H4 (cell line): ENCODE measurements at places on chromosomes 16 and 17. TPM values are rescaled to one million over a fixed set of nuclear protein-coding genes. Genes with fewer than 3 reads are reported as not detected.
A peak's percentile ranks its signal among the peaks of the same experiment; 100 is the strongest.

Gene TMC5
- not detected in 2 replicates for total RNA-seq

Gene HS3ST6
- total RNA-seq, result not detected in 2 replicates

Gene GALR2
- 0.14 TPM in 1 of 2 replicates, not detected in the other for total RNA-seq

Gene SLC6A2
- total RNA-seq, result not detected in 2 replicates

Gene CAMKK1
- 2.7 and 3.5 TPM in 2 replicates for total RNA-seq

Gene CDRT15L2
- total RNA-seq, result not detected in 2 replicates

Gene USH1G
- 0.54 TPM in 1 of 2 replicates, not detected in the other for total RNA-seq

Gene ZG16
- total RNA-seq, result not detected in 2 replicates

Gene CD300LF
- total RNA-seq, result not detected in 2 replicates

DNA sequence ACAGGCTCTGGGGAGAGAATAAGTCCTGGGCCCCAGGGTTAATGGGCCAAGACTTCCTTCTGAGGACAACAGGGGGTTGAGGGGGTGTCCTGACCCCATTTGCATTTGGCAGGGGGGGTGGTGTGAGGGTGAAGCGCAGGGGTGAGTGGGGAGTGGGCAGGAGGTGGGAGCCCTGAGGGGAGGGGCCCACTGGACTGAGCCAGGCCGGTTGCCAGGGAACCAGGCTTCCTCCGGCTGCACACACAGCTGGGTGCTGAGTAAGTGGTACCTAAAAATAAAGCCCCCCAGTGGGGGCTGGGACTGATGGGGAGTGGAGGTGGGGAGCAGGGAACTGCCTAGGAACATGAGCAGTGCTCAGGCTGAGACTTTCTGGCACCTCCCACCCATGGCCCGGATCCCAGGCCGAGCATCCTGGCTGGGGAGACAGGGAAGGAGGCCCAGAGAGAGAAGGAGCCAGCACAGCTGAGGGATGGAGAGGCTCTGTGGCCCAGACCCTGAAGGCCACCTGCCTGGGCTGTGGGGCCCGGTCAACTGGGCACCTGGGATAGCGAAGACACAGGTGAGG is 7.5 kb upstream of the RASD1 start:
- DNase-seq, result no peak

DNA sequence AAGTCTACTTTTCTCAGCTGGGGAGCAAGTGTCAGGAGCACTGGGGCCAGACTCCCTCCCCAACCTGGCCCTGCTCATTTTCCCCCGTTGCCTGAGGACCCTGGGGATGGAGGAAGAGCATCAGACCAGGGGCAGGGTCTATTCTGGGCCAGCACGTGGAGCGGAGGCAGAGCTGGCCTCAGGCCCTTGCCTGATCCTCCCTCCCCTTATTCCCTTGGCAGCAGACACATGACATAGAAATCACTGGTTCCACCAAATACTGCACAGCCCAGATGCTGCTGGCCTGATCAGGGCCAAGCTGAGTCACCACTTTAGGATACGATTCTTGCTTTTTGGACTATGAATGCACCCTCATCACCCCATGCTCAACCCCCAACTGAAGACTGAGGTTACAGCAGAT is 15.8 kb upstream of the AGRP start:
- no peak for DNase-seq

DNA sequence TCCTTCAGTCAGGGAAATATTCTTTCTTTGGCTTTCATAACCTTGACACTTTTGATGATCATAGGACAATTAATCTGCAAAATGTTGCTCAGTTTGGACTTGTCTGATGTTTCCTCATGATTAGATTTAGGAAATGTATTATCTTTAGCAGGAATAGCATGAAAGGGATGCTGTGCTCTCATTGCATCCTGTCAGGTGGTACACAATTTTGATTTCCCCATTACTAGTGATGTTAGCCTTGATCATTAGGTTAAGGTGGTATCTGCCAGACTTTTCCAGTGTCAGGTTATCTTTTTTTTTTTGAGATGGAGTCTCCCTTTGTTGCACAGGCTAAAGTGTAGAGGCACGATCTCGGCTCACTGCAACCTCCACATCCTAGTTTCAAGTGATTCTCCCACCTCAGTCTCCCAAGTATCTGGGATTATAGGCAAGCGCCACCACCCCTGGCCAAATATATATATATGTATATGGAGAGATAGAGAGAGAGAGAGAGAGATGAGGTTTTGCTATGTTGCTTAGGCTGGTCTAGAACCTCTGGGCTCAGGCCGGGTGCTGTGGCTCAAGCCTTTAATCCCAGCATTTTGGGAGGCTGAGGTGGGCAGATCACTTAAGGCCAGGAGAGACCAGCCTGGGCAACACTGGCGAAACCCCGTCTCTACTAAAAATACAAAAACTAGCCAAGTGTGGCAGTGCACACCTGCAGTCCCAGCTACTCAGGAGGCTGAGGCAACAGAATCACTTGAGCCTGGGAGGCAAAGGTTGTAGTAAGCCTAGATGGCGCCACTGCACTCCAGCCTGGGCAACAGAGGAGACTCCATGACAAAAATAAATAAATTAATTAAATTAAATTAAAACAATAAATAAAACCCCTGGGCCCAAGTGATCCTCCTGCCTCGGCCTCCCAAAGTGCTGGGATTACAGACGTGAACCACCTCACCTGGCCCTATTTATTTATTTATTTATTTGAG is 15.8 kb upstream of the CAVIN1 start:
- no peak for DNase-seq

- DNase-seq, result peak; percentile 76
Measured at GRCh38 chr16:73053364-73054124, 5.6 kb upstream of the ZFHX3 start.

- no peak for DNase-seq
Measured at GRCh38 chr16:11060842-11061241, 116.5 kb downstream of the CLEC16A start.

GRCh38 chr16:5071341-5071680 is 332 bp upstream of the ALG1 start:
- no peak for DNase-seq

DNA sequence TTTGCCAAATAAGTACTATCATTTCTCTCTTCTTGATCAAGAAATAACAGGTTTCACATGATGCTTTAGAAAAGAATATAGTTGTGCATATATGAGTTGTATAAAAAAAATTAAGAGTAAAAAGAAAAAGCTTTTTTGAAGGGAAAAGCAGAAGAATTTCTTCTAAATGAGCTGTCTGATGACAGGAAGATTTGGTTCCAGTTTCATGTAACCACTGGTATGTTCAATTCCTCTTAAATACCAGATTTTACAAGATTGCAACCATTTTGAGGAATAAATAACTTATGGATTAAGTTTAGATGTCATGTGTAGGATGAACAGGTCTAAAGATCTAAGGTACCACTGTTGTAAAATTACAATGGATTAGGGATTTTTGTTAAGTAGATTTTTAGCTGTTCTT is 45.0 kb downstream of the VMP1 start:
- no peak for DNase-seq

DNA sequence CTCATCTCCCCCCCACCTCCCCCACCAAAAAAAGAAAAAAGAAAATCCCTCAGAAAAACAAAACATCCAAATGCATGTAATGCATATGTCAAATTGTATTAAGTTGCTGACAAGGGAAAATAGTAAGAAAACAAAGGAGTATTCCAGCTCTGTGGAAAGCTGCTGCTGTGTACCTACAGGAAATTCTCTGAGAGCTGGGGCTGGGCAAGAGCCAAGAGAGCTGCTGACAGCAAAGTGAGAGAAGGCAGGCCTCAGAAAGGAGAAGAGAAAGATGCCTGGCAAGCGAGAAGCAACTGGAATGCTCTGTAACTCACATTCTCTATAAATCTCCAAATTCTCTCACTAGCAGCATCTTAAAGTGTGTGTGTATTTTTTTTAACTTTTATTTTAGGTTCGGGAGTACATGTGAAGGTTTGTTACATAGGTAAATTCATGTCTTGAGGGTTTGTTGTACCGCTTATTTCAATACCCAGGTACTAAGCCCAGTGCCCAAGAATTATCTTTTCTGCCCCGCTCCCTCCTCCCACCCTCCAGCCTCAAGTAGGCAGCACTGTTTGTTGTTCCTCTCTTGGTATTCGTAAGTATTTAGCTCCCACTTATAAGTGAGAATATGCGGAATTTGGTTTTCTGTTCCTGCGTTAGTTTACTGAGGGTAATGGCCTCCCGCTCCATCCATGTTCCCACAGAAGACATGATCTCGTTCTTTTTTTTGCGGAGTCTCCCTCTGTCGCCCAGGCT is 24.4 kb downstream of the CNTROB start:
- DNase-seq, result no peak

- no peak for DNase-seq
Measured at GRCh38 chr17:54841656-54842055, 59.0 kb upstream of the TOM1L1 start.

DNA sequence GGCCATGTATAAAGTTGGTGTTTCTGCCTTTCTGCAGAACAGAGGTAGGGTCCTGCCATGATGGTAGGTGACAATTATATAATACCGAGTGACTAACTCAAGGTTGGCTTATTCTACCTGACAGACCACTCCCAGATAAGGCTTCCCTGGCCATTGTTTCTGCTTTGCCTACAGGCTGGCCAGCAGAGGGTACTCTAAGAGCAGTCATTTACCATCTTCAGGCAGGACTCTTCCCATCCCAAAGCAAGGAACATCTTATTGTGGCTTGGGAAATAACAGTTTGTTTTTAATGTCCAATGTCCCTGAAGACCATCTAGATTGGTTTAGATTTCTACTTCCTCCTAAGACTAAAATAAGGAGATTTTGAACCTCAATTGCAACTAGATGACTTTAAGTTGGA is 74.1 kb downstream of the SNX11 start:
- peak; percentile 38 for DNase-seq

GRCh38 chr16:5381481-5381880 is 283.9 kb upstream of the EEF2KMT start:
- no peak for DNase-seq

DNA sequence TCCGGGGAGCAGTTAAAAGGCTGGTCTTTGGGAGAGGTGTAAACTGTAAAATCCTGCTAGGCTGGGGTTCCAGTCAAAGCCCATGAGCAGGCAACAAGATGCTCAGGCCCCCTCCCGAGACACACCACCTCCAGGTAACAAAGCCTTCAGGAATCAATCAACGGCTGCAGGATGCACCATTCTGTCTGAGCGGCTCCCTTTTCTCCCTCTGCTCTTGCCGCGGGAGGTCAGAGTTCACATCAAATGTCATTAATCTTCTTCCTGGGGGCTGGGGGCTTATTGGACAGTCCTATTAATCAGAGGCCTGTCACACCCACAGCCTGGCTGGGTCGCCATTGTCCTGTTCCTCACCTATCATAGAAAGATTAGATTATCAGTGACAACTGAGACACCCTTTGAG is 11.9 kb upstream of the CCDC182 start:
- no peak for DNase-seq

DNA sequence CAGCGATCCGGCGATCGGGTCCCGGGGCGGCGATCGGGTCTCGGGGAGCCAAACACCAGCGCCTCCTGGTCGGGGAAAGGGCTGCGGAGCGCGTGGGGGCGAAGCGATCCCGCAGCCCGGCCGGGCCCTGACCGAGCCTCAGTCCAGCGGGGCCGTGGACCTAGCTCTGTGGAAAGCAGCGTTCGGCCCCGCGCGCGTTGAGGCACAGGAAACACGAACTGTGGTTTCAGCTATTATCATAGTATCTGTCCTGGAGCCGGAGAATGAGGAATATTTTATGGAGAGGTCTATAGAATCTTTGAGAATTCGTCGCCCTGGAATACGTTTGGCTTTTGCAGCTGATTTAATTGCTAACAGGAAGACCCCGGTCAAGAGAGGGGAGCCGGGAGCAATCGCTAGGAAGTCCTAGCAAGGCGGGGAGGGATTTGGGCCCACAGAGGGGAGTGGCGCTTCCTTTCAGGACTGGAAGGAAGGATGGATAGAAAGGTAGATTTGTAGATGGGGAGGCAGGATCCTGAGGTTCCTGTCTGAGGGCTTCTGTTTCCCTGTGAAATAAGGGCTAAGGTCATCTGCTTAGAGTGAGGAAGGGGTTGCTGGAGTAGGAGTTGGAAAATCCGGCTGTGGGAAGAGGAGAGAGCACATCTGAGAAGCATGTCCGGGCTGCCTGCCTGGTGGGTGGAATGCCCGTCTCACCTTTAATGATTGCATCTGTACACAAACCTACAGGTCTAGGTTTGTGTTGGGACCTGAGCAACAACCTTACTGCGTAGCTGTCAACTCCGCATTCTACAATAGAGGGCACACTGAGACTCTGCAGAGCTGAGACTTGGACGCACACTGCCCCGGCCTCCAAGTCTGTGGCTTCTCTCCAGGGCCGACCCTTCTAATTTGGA is 770 bp downstream of the CCNF start:
- DNase-seq, result no peak

GRCh38 chr17:76240461-76241203 is at the start of gene RNF157:
Gene RNF157, minus strand, starts transcription at chr17:76240493. Its CDS starts 253 bp downstream, at chr17:76240240.
- DNase-seq, result peak; percentile 51

GRCh38 chr17:76261421-76262215 is 3.5 kb upstream of the UBALD2 start:
- DNase-seq, result no peak

DNA sequence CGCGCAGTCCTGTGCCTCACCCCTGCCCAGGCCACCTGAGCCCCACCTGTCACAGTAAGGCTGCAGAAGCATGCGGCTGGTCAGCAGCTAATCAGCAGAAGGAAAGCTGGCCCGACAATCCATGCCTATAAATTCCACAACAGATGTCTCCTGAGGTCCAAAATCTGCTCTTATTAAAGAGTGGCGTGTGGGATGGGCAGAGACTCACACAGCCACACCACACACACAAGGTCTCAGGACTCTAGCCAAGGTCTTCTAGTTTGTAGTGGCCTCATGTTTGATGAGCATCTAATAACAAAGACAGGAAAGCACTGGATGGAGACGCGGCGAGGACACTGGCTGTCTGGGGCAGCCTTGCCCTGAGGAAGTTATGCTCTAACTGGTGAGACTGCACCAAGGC is 55.9 kb downstream of the ANKRD11 start:
- no peak for DNase-seq

DNA sequence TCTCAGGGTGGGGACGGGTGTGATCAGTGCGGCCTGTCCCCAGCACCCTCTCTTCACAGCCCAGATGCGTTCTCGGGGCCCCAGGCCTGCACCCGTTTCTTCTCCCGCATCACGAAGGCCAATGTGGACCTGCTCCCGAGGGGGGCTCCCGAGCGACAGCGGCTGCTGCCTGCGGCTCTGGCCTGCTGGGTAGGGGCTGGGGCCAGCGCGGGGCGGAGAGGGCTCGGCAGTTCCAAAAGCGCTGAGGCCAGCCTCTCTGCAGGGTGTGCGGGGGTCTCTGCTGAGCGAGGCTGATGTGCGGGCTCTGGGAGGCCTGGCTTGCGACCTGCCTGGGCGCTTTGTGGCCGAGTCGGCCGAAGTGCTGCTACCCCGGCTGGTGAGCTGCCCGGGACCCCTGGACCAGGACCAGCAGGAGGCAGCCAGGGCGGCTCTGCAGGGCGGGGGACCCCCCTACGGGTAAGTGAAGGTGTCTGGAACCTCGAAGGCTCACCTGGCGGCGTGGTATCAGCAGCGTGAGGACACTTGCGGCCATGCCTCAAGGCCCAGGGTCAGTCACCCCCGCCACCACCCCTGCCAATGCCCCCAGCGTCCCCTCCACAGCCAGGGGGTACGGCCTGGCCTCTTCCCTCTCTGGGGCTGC is 4.4 kb downstream of the MSLN start:
- DNase-seq, result no peak

DNA sequence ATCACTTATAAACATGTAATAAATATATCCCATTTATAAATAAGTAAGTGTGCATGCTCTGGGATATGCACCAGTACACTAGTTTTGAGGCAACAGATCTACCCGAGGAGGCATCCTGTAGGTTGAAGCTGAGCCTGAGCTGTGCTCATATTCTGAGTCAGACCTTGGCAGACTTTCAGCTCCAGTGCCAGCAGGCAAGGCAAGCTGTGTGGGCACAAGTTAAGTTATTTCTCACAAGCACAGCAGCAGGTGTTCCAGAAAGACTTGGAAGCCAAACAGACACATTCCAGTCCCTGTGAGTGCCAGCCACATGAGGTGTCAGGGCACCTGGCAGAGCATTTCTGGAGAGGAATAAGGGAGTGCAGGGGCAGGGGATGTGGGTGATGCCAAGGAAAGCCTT is 1.3 kb upstream of the CLEC19A start:
- DNase-seq, result peak; percentile 89
